Upper lobe of right lung (tissue), 1 donor: ENCODE measurements at places on chromosomes 13 and 19. TPM values are rescaled to one million over a fixed set of nuclear protein-coding genes. Genes with fewer than 3 reads are reported as not detected.

Gene PALM3
- total RNA-seq: 10.0 TPM

Gene C3
- total RNA-seq: 1,129 TPM

Gene C19orf85
- total RNA-seq: not detected

Gene CEACAM8
- total RNA-seq: not detected

Gene FTL
- 7,346 TPM for total RNA-seq

Gene NTF4
- total RNA-seq: 2.7 TPM

Gene ZNF558
- total RNA-seq: 27.6 TPM

Gene RDH8
- not detected for total RNA-seq

Gene SIAH3
- not detected for total RNA-seq

DNA sequence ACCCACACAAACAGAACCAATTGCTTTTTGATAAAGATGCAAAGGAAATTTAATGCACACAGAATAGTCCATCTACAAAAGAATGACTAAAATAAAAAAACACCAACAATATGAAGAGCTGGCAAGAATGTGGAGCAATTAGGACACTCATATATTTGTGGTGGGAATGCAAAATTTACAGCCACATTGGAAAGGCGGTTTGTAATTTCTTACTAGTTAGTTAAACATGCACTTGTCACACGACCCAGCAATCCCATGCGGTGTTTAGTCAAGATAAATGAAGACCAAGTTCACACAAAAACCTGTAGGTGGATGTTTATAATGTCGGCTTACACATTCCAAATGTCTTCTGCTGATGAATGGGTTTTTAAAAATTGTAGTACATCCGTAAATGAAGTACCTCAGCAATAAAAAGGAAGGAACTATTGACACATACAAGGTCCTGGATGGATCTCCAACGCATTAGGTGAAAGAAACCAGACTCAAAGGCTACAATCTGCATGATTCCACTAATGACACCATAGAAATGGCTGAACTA, 5.2 kb downstream of the GRTP1 start:
- DNase-seq: no peak
- H3K4me3 ChIP-seq: no peak overlapping the region
- peaks cover 11% of the 10 kb centered on the region for H3K27me3 ChIP-seq
- H3K36me3 ChIP-seq: no peaks in the 10 kb centered on the region

- H3K36me3 ChIP-seq: peaks cover 87% of the 10 kb centered on the region
- no peaks in the 10 kb centered on the region for H3K27me3 ChIP-seq
- no peak overlapping the region for H3K4me3 ChIP-seq
- no peaks in the 10 kb centered on the region for H3K4me1 ChIP-seq
These were observed 142.4 kb downstream of the MYCBP2 start for GRCh38 chr13:77184455-77184854.

DNA sequence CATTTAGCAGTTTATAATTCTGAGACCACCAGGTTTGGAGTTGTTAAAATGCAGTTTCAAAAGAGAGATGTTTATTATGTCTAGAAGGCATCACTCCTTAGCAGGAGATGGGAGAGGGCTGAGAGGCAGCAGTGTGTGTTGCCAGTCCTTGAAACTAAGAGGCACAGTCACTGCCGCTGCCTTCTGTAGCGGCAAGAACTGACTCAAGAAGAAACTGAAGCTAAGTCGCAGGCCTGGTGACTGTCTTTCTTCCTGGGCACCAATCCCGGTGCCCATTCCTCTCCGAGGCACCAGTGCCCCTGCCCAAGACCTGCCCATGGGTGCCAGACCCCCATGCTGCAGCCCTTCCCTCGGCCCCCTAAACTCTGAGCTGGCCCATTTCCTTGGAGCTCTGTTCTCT, 20.1 kb downstream of the N4BP2L1 start:
- H3K4me3 ChIP-seq: no peak overlapping the region
- no peak for DNase-seq
- no peak overlapping the region for H3K27ac ChIP-seq
- no peaks in the 10 kb centered on the region for H3K4me1 ChIP-seq
- H3K36me3 ChIP-seq: peaks cover 34% of the 10 kb centered on the region
- no peaks in the 10 kb centered on the region for H3K27me3 ChIP-seq

GRCh38 chr19:2167896-2168618, 4.3 kb downstream of the DOT1L start:
- H3K4me1 ChIP-seq: peaks cover 67% of the 10 kb centered on the region
- peak overlapping the region; percentile 96 for H3K27ac ChIP-seq
- H3K36me3 ChIP-seq: no peaks in the 10 kb centered on the region
- DNase-seq: peak; percentile 87
- no peaks in the 10 kb centered on the region for H3K27me3 ChIP-seq

DNA sequence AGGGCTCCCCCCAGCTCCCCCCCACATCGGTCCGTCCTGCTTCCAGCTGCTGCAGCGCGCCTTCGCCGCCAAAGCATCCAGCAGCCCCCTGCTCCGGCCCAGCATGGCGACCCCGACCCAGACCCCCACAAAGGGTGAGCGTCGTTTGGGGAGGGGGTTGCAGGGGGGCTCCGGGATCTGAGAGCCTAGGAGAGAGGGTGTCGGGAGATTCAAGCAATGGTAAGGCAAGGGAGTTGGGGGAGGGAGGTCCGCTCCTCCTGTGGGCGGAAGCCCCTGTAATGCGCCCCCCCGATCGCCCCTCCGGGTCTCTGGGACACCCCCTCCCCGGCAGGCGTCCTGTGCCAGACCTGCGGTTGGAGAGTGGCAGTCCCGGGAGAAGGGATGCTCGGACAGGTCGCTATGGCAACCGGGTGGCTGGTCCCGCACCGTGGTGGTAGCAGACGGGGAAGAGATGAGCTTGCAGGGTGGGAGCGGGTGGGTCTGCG, at the start of gene FXYD7:
TSS of gene FXYD7 (plus strand) at position 25 of the 485 bp plus-strand sequence. CDS start at position 104, 79 bp downstream.
- H3K4me3 ChIP-seq: peak within 1 kb of the TSS; percentile 1
- H3K27ac ChIP-seq: no peak within 1 kb of the TSS
- peaks cover 12% of the 10 kb centered on the region for H3K27me3 ChIP-seq

- H3K27ac ChIP-seq: peak overlapping the region; percentile 60
- H3K27me3 ChIP-seq: no peaks in the 10 kb centered on the region
- H3K36me3 ChIP-seq: no peaks in the 10 kb centered on the region
- peak; percentile 69 for DNase-seq
These were observed 1.4 kb upstream of the CD37 start for GRCh38 chr19:49333811-49334288.

- no peak overlapping the region for H3K4me3 ChIP-seq
- no peaks in the 10 kb centered on the region for H3K27me3 ChIP-seq
- no peaks in the 10 kb centered on the region for H3K4me1 ChIP-seq
- H3K36me3 ChIP-seq: no peaks in the 10 kb centered on the region
These were observed 257.0 kb downstream of the TSHZ3 start for GRCh38 chr19:31092274-31092673.

DNA sequence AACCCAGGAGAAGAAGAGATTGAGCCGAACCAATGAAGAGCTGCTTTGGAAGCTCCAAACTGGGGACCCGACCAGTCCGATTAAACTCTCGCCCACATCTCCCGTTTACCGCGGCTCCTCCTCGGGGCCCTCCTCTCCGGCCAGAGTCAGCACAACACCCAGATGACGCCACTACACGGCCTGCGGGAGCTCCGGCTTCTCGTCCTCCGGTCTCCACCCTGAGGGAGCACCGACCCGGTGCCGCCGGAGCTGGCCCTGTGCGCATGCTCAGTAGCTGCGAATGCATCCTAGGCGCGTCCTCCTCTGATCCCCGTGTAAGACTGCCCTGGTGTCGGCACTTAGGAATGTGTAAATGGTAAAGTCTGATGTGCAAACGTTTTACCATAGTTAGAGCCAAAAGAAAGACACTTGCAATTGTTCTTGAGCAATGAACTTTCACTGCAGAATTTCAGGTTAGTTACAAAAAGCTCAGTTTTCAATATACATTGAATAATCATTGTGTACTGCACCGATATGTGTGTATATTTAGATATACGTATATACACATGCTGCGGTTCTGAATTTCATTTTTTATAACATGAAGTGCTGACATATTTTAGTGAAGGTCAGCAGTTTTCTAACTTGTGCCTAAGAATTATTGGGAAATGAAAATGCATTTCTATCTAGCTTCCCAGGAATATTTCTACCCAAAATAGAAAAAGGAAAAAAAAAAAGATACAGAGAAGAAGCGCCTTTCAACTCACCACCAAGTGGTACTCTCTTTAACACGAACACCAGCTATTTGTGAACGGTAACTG, 92.2 kb downstream of the SLC7A1 start:
- DNase-seq: no peak
- no peak overlapping the region for H3K4me3 ChIP-seq

GRCh38 chr13:91074091-91074490, 273.4 kb upstream of the MIR17HG start:
- H3K4me1 ChIP-seq: no peaks in the 10 kb centered on the region
- no peak overlapping the region for H3K4me3 ChIP-seq
- DNase-seq: no peak
- H3K36me3 ChIP-seq: no peaks in the 10 kb centered on the region
- no peaks in the 10 kb centered on the region for H3K27me3 ChIP-seq

- no peaks in the 10 kb centered on the region for H3K36me3 ChIP-seq
- H3K27ac ChIP-seq: peak overlapping the region; percentile 78
- no peaks in the 10 kb centered on the region for H3K27me3 ChIP-seq
- H3K4me1 ChIP-seq: peaks cover 3% of the 10 kb centered on the region
- peak; percentile 81 for DNase-seq
These were observed 114.0 kb downstream of the UQCRFS1 start for GRCh38 chr19:29098863-29099481.

- no peak overlapping the region for H3K4me3 ChIP-seq
- no peaks in the 10 kb centered on the region for H3K27me3 ChIP-seq
These were observed 1.8 kb downstream of the TMEM91 start for GRCh38 chr19:41377977-41378709.

- no peaks in the 10 kb centered on the region for H3K36me3 ChIP-seq
- peak; percentile 93 for DNase-seq
- peak overlapping the region; percentile 5 for H3K4me3 ChIP-seq
- H3K4me1 ChIP-seq: peaks cover 9% of the 10 kb centered on the region
- peaks cover 38% of the 10 kb centered on the region for H3K27me3 ChIP-seq
These were observed 9.1 kb downstream of the MAST1 start for GRCh38 chr19:12847159-12848139.

DNA sequence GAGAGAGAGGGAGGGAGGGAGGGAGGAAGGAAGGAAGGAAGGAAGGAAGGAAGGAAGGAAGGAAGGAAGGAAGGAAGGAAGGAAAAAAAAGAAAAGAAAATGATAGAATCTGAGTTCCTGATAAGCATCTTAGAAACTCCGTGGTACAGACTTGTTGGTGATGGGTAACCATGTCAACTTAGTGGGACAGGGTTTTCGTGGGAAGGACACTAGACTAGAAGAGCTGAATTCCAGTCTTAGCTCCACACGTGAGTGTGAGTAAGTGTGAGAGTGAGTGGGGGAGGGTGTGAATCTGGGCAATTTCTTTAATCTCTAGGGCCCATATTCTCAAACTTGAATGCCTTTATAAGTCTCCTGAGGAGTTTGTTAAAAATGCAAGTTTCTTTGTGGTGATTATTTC, 35.0 kb downstream of the PABPC3 start:
- H3K4me1 ChIP-seq: no peaks in the 10 kb centered on the region
- no peaks in the 10 kb centered on the region for H3K36me3 ChIP-seq
- DNase-seq: no peak
- peaks cover 2% of the 10 kb centered on the region for H3K27me3 ChIP-seq
- no peak overlapping the region for H3K27ac ChIP-seq

- no peak for DNase-seq
- no peaks in the 10 kb centered on the region for H3K27me3 ChIP-seq
- peaks cover 12% of the 10 kb centered on the region for H3K4me1 ChIP-seq
These were observed 25.9 kb upstream of the OR10H2 start for GRCh38 chr19:15701757-15702533.

DNA sequence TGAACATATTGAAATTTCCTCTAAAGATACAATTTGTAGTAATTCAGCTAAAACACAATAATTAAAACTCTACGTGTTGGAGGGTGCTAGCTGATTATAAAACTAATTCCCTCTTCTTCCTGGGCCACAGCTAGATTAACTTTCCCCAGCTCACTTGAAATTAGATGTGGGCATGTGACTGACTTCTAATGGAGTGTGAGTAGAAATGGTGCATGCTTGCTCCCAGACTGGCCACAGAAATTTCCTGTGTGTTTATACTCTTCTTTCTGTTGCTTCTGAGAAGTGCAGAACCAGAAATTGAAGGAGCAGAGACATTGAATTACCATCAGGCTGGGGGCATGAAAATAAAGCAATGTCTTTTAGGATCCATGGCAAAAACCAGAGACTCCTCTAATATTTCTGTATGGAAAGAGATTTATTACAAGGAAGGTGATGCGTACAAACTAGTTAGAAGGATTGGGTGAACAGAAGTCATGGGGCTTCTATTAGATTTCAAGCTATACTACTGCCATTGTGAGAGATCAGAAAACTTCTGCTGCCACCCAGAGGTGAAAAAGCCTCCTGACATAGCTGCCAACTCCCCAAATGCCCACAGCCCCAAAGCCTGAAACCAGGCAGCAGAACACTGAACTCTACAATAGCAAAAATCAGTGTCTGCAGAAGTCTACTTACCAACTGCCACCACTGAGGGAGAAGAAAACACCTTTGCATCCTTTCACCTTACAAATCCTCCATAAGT, 379.2 kb upstream of the MIR17HG start:
- no peak for DNase-seq
- H3K4me3 ChIP-seq: no peak overlapping the region
- H3K27ac ChIP-seq: no peak overlapping the region
- H3K36me3 ChIP-seq: no peaks in the 10 kb centered on the region
- no peaks in the 10 kb centered on the region for H3K4me1 ChIP-seq

GRCh38 chr19:35872180-35872579, 3.8 kb downstream of the APLP1 start:
- no peak overlapping the region for H3K27ac ChIP-seq
- DNase-seq: no peak
- no peaks in the 10 kb centered on the region for H3K36me3 ChIP-seq

DNA sequence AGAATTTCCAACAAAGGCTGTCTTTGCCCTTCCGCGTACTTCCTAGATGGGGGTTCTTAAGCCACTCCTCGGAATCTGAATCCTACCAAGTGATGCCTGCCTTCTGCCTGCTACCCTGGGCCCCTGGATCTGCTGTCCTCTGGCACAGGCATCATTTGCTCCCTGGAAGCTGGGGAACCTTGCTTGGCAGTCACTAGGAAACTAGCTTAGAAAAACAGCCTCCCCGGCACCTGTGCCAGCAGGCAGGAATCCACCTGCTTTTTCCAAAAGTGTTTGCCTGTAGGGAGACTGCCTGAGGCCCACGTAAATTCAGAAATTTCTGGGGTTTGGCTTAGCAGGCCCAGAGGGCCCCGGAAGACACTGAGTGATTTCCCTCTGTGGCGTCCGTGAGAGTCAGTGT, 442.4 kb downstream of the TSHZ3 start:
- no peak for DNase-seq
- no peaks in the 10 kb centered on the region for H3K4me1 ChIP-seq
- H3K4me3 ChIP-seq: no peak overlapping the region
- H3K27ac ChIP-seq: no peak overlapping the region
- H3K27me3 ChIP-seq: no peaks in the 10 kb centered on the region

DNA sequence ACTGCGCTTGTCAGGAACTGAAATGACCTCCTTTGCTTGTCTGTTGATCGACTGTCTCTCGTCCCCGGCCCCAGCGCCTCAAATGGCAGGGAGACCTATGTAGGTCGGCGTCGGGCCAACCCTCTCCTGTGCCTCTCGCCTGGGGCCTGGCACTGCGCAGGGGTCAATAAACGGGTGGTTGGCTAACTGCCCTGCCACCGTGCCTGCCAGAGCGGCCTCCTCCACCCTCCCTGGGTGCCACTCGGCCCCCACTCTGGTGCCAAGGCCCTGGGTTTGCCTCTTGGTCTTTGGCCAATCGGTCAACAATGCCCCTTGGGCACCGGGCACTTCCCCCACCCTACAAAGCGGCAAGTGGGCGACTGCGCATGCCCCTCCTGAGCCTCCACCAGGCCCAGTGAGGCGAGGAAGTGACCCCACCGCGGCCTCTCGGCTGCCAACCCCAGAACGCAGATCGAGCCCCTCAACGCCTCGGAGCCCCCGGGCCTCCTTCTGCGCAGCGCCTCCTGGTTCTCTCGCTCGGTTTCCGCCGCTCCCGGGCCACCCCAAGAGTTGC, 1.1 kb downstream of the KEAP1 start:
- H3K4me1 ChIP-seq: peaks cover 33% of the 10 kb centered on the region
- peak overlapping the region; percentile 99 for H3K27ac ChIP-seq
- peak overlapping the region; percentile 100 for H3K4me3 ChIP-seq
- H3K27me3 ChIP-seq: no peaks in the 10 kb centered on the region
- DNase-seq: peak; percentile 94
- H3K36me3 ChIP-seq: peaks cover 25% of the 10 kb centered on the region
